Activated T-cell treated with anti-CD3 and anti-CD28 coated beads, Interleukin-2, amount 50 U/mL, for 72 hours (primary cell): ENCODE measurements at places on chromosomes 1 and 21. TPM values are rescaled to one million over a fixed set of nuclear protein-coding genes. Genes with fewer than 3 reads are reported as not detected.

SYCP1 gene
- not detected for total RNA-seq

OR10J1 gene
- total RNA-seq: not detected

BTBD19 gene
- 9.4 TPM for total RNA-seq

KRTAP11-1 gene
- total RNA-seq: not detected

CFHR3 gene
- not detected for total RNA-seq

ZNF124 gene
- total RNA-seq: 12.9 TPM

NHLH1 gene
- 0.32 TPM for total RNA-seq

- no peaks in the 10 kb centered on the region for H3K27me3 ChIP-seq
- no peak overlapping the region for H3K4me3 ChIP-seq
- no peak for DNase-seq
- peaks cover 29% of the 10 kb centered on the region for H3K4me1 ChIP-seq
- H3K36me3 ChIP-seq: no peaks in the 10 kb centered on the region
- no peak overlapping the region for H3K27ac ChIP-seq
Measured at GRCh38 chr1:234617131-234617985, 7.4 kb upstream of the IRF2BP2 start.

- H3K27me3 ChIP-seq: no peaks in the 10 kb centered on the region
- H3K27ac ChIP-seq: no peak overlapping the region
- no peak overlapping the region for H3K4me3 ChIP-seq
- peaks cover 7% of the 10 kb centered on the region for H3K4me1 ChIP-seq
- DNase-seq: no peak
Measured at GRCh38 chr1:11324567-11325165, 51.7 kb downstream of the UBIAD1 start.

DNA sequence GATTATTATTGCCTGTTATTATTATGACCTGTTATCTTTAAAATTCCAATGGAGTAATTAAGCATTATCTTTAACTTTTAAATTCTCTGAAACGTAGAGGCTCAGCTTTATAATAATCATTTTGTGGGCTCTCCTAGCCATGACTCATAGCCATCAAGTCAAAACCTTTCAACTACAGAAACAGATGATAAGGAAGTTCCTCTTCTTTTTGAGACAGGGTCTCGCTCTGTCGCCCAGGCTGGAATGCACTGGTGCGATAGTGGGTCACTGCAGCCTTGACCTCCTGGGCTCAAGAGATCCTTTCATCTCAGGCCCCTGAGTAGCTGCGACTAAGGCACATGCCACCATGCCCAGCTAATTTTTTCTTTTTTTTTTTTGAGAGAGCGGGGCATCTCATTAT is 43.5 kb downstream of the CHML start:
- peaks cover 9% of the 10 kb centered on the region for H3K36me3 ChIP-seq
- no peak overlapping the region for H3K27ac ChIP-seq
- no peak for DNase-seq

DNA sequence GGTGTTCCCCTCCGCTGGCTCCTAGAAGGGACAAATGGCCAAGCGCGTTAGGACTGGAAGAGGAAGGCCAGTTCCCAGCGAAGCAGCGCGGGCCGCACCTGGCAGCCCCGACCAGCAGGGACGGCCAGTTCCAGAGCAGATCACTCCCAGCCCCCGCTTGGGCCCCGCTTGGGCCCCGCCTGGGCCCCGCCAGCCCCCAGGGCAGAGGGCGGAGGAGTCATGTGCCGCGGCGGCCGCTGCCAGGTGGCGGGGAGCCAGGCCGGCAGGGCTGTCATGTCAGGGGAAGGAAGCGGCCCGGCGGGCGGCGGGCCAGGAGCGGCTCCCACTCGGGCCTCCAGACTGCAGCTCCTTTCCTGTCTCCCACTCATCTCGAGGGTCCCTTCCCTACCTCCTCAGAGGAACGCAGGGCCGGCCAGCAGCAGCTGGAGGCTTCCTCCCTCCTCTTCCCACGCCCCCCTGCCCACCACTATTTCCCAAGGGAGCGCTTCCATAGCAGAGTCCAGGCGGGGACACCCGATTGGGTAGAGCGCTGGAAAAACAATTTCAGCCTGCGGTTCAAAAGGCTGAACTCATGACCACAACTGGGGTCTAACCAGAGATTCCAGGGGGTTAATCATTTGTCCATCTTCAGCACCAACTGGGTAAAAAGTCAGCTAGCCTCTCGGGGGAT is 16.5 kb downstream of the ZNF697 start:
- H3K4me3 ChIP-seq: no peak overlapping the region
- H3K36me3 ChIP-seq: no peaks in the 10 kb centered on the region
- DNase-seq: no peak
- H3K27me3 ChIP-seq: peaks cover 54% of the 10 kb centered on the region
- H3K27ac ChIP-seq: no peak overlapping the region

GRCh38 chr1:187840557-187840956 is 1011.8 kb downstream of the PLA2G4A start:
- no peaks in the 10 kb centered on the region for H3K27me3 ChIP-seq
- no peaks in the 10 kb centered on the region for H3K36me3 ChIP-seq
- H3K27ac ChIP-seq: no peak overlapping the region
- H3K4me3 ChIP-seq: no peak overlapping the region
- DNase-seq: no peak

DNA sequence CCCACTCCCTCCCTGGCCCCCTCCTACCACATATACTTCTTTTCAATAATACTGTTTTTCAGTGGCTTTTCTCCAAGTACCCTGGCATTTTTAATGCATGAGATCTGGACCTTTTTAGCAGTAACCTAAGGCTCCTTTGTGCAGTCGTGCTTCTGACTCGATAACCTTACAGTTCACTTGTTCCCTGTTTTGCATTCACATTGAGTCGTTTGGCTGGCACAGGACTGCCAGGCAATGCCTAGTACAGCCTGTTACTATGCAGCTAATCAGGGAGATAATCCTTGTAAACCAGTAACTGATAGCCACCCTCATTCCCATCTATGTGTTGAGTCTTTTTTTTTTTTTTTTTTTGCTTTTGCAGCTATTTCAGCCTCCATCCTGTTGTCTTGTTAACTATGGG is 3.7 kb downstream of the ATP1B1 start:
- H3K27me3 ChIP-seq: no peaks in the 10 kb centered on the region
- H3K27ac ChIP-seq: no peak overlapping the region
- peaks cover 9% of the 10 kb centered on the region for H3K36me3 ChIP-seq
- peak overlapping the region; percentile 37 for H3K4me3 ChIP-seq

- no peak overlapping the region for H3K27ac ChIP-seq
- no peak overlapping the region for H3K4me3 ChIP-seq
- H3K36me3 ChIP-seq: no peaks in the 10 kb centered on the region
- peaks cover 5% of the 10 kb centered on the region for H3K27me3 ChIP-seq
- H3K4me1 ChIP-seq: no peaks in the 10 kb centered on the region
- no peak for DNase-seq
Measured at GRCh38 chr1:178599745-178600144, 86.8 kb downstream of the TEX35 start.

- H3K4me3 ChIP-seq: no peak overlapping the region
- H3K27ac ChIP-seq: no peak overlapping the region
- DNase-seq: peak; percentile 35
Measured at GRCh38 chr1:19765623-19766022, 34.1 kb downstream of the TMCO4 start.

DNA sequence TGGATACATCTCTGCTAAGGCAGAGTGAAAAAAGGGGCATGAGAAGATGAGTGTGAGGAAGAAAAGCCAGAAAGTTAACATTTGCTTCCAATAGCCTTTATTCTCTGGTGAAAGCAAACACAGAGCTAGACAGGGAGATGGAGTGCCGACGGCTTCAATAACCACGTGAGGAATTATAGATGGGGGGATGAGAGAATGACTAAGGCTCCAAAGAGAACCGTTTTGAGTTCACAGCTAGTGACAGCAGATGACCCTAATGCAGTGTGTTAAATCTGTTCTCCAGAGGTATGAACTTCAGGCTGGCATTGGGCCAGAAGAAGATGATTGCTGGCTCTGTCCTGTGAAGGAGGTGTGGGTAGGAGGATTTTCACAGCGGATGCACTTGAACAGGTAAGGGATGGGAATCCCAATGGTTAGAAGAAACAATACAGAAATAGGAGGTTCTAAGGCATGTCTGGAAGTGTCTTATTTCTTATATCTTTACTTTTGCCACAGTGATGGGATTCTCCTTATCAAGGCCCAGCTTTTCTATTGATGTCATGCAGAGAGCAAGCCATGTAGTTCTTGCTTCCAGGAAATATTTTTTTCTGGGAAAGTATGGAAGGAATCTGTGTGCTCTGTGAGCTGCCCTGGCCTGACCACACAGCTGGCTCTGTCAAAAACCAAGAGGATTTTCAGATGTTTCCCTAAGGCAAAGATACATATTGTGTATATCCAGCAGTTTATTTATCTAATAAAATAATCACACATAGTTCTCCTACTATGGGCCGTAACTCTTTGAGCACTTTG is 573.8 kb downstream of the LTN1 start:
- H3K27me3 ChIP-seq: no peaks in the 10 kb centered on the region
- no peaks in the 10 kb centered on the region for H3K36me3 ChIP-seq
- no peaks in the 10 kb centered on the region for H3K4me1 ChIP-seq
- H3K27ac ChIP-seq: no peak overlapping the region

DNA sequence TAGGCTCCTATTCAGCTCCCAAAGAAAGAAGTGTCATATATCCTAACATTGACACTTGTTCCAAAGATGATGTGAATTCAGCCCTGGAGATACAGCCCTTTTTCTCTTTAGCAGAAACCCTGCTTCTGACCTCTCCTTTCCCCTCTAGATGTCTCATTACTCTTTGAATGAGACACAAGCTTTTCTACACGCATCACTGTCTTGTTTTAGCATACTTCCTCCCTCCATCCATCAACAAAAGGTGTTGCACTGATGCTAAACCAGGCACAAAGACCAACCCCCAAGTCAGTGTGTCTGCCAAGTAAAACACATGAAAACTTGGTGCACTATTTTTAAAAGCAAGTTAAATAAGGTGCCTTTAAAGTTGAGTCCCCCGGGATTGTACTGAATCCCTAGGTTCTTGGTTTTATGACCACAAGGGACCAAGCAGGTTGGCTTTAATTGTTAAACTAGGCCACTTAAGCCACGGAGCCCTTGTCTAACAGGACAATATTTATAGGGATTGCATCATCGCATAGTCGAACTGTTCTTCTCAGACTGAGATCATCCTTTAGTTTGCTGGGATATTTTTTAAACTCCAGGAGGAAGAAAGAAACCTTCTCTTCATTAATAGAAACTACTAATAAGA is 101.0 kb upstream of the GUCA2B start:
- peaks cover 67% of the 10 kb centered on the region for H3K27me3 ChIP-seq
- no peak overlapping the region for H3K27ac ChIP-seq
- peaks cover 8% of the 10 kb centered on the region for H3K36me3 ChIP-seq
- peaks cover 5% of the 10 kb centered on the region for H3K4me1 ChIP-seq
- no peak for DNase-seq
- H3K4me3 ChIP-seq: no peak overlapping the region

DNA sequence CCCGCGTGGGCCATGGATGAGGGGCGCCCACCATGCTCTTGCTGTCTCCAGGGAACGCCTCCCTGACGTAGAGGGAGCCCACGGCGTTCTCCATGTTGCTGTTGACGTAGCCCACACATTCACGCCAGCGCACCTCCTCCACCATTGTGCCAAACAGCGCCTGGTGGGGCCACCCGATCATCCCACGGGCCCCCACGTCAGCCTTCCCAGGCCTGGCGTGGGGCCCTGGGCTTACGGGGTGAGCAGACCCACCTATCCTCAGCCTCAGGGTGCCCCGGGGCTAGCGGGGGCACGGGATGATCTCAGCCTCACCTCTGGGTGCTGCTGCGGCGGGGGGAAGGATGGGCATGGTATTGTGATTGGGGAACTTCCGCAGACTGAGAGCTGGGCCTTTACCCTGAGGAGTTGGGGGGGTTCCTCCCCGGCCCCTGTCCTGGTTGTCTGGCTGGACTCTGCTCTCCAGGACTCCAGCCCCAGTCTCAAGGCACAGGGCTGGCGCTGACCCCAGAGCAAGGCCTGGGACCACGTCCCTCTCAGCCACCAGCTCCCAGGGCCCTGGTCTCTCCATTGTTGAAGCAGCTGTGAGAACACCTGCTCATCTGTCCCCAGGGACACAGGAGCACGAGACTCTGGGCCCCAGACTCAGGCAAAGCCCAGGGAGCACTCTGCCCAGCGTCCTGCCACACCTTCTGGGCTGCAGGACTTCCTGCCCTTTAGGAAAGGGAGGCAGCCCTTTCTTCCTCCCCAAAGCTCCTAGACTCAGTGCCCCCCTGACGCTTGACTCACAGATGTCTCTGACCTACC is 10.2 kb downstream of the PRXL2B start:
- no peaks in the 10 kb centered on the region for H3K4me1 ChIP-seq
- no peaks in the 10 kb centered on the region for H3K27me3 ChIP-seq

- H3K4me1 ChIP-seq: no peaks in the 10 kb centered on the region
- no peak overlapping the region for H3K27ac ChIP-seq
- DNase-seq: no peak
- peaks cover 4% of the 10 kb centered on the region for H3K27me3 ChIP-seq
- H3K36me3 ChIP-seq: no peaks in the 10 kb centered on the region
Measured at GRCh38 chr1:234096161-234096770, 191.8 kb downstream of the SLC35F3 start.

- no peaks in the 10 kb centered on the region for H3K4me1 ChIP-seq
- no peak for DNase-seq
- H3K36me3 ChIP-seq: no peaks in the 10 kb centered on the region
- no peak overlapping the region for H3K27ac ChIP-seq
Measured at GRCh38 chr21:39696618-39697017, 48.4 kb upstream of the IGSF5 start.

DNA sequence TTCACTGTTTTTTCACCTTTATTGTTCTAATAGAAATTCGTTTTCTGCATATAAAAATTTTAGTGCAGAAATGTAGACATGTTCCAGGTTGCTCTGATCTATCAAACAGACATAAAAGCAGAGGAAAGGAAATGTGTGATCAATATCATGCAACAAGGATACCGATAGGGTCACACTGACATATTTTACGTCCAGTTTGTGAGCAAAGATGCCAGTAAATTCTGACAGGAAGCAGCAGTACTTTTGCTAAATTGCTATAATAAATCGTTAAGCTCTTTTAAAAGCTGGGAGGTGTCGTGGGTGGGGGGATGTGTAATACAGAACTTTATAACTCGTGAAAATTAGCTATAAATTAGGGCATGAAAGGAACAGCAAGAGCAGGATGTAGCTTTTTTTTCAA is 955.2 kb downstream of the BRINP3 start:
- DNase-seq: no peak
- H3K27ac ChIP-seq: no peak overlapping the region
- no peaks in the 10 kb centered on the region for H3K36me3 ChIP-seq
- H3K4me3 ChIP-seq: no peak overlapping the region
- H3K4me1 ChIP-seq: no peaks in the 10 kb centered on the region

- no peak overlapping the region for H3K4me3 ChIP-seq
- peaks cover 10% of the 10 kb centered on the region for H3K4me1 ChIP-seq
- H3K27me3 ChIP-seq: no peaks in the 10 kb centered on the region
- no peaks in the 10 kb centered on the region for H3K36me3 ChIP-seq
- H3K27ac ChIP-seq: no peak overlapping the region
- DNase-seq: no peak
Measured at GRCh38 chr1:200524092-200524491, 96.5 kb downstream of the KIF14 start.
